ENCODE measurements at places on chromosomes 1 and 21.

- DNase-seq, result no peak
Observed at GRCh38 chr1:107229711-107230110, 88.9 kb downstream of the NTNG1 start.

DNA sequence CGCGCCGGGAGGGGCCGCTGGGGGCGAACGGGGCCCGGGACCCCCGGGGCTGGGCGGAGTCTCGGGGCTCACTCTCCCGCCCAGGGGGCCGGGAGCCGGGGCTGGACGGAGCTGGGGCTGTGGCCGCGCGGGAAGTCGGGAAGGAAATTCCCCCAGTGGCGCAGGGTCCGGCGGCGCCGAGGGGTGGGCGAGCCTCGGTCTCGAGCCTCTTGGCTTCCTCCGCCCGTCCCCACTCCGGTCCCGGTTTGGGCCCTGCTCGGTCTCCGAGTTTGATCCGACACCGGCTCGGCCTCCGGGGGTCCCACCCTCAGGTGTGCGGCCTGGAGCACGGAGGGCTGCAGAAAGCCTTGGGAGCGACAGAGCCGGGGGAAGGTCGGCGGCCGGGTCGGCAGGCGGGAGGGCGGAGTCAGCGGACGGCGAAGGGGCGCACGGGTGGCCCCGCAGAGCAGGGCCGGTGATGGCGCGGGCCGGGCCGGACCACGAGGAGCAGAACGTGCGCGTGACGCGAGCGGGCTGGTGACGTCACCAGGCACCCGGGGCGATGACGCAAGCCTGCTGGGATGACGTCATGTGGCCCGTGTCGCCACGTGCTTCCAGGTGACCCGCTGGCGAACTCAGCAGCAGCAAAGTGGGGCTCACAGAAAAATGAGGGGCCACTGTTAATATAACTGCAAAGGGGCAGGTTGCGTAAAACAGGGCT is 610 bp upstream of the HES4 start:
- peak; percentile 91 for DNase-seq

- no peak for DNase-seq
Observed at GRCh38 chr1:65435987-65436386, 15.5 kb downstream of the LEPR start.

DNA sequence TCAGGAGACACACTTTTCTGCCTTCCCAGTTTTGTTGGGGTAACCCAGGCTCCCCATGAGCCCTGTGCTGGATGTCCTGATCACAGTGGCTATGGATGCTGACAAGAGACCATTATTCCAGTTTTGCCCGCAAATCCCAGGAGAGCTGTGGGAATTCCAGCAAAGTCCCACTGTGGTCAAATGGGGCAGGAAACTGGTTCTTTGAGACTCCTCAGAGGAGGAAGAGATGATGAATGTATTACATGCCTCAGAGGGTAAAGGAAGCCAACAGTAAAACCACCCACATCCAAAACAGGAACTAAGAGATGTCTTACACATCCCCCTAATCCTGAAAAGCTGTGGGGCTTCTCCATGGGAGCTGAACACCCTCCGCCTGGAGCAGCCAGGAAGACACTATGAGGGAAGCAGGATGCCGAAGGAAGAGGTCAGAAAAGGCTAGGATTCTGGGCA is 12.8 kb upstream of the MPZL1 start:
- DNase-seq, result no peak

DNA sequence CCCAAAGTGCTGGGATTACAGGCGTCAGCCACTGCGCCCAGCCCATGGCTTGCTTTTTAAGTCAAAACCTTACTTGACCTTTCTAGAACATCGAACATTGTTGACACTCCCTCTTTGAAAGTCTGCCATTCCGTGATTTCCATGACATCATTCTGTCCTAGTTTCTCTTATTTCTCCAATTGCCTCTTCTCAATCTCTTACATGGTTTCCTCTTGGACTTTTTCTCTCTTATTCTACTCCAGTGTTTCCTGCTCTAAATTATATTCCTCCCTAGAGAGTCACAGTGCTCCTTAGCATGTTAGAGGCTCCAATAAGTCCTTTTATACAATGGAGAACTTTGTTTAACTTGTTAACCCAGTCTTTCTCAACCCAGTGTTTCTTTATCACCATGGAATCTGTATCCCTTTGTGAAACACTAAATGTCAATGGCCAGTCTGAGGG is 25.5 kb downstream of the JAM2 start:
- no peak for DNase-seq

DNA sequence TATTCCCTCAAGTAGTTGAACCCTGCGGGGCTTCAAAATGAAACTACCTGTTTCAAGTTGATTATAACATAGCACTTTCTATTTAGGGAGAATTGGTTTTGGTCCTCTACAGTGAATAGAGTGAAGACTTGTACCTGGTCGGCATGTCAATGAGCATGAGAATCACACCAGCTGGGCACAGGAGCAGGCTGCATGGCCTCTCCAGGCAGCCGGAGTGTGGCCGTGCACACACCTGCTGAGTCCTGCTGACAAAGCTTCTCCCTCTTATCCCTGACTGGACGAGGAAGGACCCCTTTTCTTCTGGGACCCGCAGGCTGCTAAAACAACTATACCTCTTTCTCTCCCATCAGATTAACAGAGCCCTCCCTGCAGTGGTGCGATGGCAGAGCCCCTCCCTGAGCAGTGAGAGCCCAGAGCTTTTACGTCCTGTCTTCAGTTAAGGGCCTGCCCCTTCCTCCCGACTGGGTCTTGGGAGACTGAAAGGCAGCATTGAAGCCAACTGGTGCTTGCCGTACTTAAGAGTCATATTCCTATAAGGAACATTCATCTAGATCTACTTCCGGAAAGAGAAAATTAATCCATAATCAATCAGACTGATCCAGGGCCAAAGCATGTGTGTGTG is 124.9 kb downstream of the CAPN8 start:
- DNase-seq, result no peak

DNA sequence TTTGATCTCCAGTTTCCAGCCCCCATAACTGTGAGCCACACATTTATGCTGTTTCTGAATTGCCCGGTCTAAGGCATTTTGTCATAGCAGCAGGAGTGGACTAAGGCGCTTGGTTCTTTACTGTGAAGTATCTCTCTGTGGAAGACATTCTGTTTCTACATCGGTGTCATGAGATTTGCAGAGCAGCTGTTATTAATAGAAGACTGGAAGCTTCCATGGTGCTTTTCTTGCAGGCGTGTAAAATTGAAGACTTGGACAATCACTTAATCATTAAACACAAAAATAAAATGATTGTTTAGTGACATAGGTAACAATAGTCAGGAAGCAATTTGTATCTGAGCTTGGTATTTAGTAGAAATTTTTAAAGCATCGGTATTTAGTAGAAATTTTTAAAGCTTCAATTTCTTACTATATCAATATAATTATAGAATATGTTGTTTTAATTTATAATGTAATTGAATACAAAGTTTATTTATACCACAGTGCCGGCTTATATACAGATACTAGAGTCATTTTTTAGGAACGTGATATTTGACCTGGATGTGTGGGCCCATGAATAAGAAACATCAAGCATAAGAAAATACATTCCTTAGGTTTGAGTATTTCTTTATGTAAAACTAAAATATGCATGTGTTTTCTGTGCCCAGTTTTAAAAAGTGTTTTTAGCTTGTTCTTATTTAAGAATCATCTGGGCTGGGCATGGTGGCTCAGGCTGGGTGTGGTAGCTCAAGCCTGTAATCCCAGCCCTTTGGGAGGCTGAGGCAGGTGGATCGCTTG is 60.6 kb upstream of the COL6A1 start:
- DNase-seq, result no peak

DNA sequence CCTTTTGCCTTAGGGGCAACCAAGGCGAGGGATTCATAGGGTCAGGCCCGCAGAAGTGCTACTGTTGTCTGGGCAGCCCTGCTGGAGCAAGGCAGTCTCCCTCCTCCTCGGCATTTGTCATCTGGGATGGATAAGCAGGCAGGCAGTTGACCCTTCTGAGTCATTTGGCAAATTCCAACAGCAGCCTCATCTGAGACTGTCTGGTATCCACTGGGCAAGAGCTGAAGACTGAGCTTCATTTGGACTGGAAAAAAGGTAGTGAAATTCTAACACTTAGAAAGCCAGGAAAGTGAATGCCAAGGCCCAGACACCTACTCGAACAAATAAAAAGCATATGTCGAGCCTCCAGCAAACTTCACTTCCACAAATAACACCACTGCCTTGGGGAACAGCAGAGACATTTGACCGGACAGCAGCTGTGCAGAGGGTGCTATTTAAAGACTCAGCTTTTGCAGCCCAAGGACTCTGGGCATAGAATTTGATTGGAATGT is 4.0 kb upstream of the ZBTB40 start:
- no peak for DNase-seq

DNA sequence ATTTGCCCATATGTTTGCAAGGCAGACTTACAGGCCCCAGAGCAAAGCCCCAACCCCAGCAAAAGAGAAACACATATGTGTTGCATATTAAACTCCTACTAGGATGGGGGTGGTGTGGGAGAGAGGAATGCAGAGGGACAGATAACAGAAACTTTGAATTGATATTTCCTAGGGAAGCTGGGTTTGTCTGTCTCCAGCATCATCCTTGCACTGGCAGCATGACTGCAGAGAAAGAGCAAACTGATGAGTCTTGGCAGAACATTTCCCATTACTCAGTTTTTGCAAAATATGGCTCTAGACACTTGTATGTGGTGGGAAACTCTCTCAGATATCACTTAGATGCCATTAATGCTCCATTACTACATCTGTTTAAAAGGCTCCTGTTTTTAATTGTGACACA is 43.8 kb upstream of the MARK1 start:
- no peak for DNase-seq

GRCh38 chr21:29368906-29369305 is 70.2 kb downstream of the BACH1 start:
- DNase-seq, result no peak

- DNase-seq, result no peak
Observed at GRCh38 chr1:91804546-91805023, 81.4 kb downstream of the TGFBR3 start.

DNA sequence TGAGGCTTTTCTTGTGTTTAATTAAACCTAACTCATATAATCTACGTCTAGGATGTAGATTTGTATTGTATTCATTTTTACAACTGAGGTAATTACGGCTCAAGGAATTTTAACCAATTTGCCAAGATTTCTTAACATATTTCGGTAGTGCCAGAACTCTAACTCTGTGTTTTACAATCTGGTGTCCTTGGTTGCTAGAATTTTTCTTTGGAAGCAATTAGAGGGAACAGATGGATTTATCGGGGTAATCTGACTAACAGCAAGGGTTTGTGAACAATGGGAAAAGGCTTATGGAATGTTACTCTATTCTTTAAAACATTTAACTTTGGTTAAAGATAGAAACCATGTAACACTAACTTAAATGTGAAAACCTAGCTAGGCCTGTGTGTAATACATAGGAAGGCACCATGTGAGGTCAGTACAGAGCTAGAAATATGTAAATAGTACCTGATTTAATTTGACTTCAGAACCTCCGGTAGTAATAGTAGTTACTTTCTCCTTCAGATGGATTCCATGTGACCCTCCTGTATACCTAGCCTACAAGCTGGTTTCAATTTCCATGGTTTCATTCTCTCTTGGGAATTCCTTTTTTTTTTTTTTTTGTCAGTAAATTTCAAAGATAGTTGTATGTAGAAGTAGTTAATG is 1.2 kb downstream of the MTF2 start:
- peak; percentile 79 for DNase-seq

GRCh38 chr21:22020221-22020620 is 1022.0 kb downstream of the NCAM2 start:
- DNase-seq, result no peak
